ENCODE measurements at places on chromosomes 5 and 9.

GRCh38 chr5:174581479-174581878, 142.9 kb upstream of the MSX2 start:
- no peak for DNase-seq

GRCh38 chr5:1173485-1174070, 27.8 kb upstream of the SLC6A19 start:
- no peak for DNase-seq

DNA sequence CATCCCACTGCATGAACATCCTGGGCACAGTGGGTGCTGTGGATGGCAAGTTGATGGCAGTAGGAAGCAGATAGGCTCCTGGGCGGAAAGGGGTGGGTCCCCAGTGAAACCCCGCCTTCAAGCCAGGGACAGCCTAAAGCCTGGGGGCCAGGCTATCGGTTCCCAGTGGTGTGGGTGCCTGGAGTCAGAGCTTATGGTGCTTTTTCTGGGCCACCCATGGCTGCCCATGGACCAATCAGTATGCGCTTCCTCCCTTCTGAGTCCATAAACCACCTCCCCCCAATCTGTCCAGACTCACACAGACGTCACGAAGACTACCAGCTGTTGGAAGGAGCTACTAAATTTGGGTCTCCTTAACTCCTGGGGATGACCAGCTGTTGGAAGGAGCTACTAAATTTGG, 17.5 kb upstream of the ECPAS start:
- DNase-seq: no peak

GRCh38 chr9:122835313-122835731, 6.9 kb upstream of the PDCL start:
- DNase-seq: no peak

DNA sequence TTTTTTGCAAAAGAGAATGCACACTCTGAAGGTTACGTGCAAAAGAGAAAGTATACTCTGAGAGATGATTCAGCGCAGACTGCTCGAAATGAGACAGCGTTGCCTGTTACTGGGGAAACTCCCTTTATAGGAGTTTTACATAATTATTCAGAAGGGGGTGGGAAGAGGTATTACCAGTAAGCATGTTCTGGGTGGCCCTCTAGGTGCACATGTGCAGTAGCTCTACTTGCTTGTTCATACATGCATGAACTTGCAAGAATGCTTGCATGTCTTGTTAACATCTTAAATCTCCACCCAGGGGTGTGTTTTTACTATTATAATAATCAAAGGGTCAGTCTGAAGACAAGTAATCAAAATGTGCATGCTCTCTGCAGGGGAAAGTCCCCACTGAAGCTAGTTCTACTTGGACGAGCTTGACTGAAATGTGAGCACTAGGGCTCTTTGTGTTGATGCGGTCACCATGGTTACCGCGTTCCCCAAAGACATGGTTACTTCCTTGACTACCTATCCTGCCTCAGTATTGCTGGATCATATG, 75.5 kb downstream of the SGCD start:
- no peak for DNase-seq

DNA sequence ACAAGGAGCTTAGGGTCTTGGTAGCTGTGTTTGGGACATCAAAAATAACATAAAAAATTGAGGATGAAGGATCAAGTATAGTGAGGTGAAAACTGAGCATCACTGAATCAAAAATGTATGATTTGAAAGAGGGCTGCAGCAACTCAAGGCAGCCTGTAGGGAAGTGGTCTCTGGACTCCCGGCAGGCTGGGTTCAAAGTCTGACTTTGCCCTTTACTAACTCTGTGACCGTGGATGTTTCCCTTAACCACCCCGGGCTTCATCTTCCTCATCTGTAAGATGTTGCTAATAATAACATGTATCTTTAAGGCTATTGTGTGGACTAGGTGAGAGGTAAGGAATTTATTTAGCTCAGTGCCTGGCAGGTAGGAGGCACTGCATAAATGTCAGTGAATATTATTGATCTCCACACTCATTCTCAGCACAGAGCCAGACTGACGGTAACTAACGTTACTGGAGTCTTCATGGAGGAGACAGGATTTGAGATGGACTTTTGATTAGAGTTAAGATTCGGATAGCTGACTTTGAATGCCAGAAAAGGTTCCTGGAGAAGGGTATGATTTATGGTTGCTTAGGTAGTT, 367.3 kb downstream of the NDUFS4 start:
- no peak for DNase-seq

DNA sequence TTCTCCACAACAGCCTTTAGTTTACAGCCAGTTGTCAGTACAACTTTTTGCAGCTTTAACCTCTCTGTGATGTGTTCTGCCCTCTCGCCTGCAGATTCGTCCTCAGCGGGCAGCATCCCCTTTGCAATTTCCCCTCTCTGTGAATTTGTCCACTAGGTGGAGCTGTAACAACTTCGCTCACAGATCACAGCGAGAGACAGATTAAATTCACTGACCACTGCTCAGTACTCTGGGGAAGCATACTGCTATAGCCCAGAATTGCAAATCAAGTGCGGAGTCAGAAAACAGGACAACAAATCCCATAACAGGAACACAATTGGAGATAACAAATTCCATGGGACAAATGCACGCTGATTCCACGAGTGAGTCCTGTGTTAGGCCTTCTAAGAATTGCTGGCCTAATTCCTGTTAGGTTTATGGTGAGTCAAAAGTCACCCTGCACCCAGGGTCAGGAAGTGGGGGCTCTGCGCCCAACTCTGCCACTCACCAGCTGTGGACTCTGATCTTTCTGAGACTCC, 2124.9 kb downstream of the MAT2B start:
- no peak for DNase-seq

DNA sequence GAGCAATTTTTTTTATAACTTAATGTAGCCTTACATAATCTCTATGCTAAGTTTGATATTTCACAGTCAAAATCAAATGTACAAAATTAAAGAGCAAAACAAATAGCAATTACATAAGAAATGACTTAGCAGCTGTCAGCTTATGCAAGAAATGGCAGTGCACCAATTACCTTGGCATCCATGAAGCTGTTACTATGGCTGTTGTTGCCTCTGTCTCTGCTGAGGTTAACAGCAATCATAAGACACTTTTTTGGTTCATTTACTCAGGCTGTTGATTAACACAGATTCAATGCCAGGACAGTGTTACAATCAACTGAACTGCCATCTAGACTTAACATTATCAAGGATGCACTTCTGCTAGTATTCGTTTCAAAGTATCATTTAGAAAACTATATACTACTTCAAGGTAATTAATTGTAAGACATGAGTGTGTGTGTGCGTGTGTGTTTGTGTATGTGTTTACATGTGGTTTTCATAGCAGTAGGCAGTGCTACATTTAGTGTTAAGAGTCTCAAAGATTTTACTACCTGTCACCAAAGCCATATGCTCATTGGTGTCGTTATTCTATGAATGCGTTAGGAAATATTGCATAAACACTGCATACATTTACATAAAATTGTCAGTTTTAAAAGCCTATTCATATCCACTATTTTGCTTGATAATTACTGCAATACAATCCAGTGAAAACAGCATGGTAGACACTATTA, 1084.2 kb upstream of the COX7C start:
- no peak for DNase-seq

DNA sequence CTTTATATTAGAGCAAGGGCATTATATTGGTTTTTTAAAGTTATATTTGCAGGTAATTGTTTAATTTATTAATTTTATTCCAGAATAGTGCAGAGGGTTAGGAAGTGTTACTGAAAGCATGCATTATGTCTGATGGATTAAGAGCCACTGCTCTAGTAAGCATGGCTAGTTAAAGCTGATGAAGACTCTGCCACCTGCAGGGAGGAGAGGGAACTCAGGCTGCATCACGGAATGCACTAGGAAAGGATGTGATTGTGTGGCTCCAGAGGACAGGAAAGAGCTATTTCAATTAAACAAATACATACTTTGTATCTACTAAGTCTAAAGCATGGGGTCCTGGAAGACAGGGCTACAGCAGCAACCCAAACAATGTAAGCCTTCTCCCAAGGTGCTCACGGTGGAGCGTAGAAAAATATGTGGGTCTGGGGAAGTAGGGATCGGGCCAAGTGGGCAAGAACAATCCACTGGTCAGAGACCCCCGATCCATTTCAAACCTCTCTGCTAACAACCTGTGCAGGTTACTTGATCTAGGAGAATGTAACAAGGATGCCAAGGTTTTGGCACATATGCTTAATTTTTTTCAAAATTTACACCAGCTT, 15.3 kb upstream of the GRXCR2 start:
- DNase-seq: no peak

DNA sequence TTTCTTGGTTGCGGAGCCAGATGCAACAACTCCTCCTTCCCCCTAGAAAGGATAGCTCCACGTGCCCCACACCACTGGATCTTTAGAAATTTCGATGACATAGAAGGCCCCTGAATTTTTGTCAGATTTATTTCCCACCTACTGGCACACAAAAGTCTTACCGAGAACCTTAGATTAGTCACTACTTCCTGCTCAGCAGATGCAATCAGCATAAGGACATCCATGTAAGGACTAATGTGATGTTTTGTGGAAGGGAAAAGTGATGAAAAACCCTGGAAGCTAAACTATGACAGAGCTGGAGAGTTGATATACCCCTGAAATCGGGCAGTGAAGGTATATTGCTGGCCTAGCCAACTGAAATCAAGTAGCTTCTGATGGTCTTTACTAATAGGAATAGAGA, 125.5 kb upstream of the NFIL3 start:
- DNase-seq: no peak

GRCh38 chr9:133685653-133686609, 49.8 kb downstream of the DBH start:
- no peak for DNase-seq

- DNase-seq: no peak
These were observed 42.1 kb downstream of the GABRA1 start for GRCh38 chr5:161889971-161890370.

- DNase-seq: no peak
These were observed 609.4 kb downstream of the MTRR start for GRCh38 chr5:8478326-8478725.

DNA sequence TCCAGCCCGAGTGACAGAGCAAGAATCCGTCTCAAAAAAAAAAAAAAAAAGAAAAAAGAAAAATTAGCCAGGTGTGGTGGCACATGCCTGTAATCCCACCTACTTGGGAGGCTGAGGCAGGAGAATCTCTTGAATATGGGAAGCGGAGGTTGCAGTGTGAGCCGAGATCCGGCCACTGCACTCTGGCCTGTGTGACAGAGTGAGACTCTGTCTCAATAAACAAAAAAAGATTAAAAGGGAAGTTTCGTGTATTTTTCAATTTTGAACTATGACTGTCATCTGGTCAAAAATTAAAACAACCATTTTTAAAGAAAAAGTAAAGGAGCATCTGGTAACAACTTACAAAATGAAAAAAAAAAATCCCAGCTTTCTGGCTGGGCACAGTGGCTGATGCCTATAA, 36.3 kb upstream of the PLIN2 start:
- DNase-seq: no peak

- DNase-seq: no peak
These were observed 34.1 kb downstream of the PRRC1 start for GRCh38 chr5:127551410-127552041.

DNA sequence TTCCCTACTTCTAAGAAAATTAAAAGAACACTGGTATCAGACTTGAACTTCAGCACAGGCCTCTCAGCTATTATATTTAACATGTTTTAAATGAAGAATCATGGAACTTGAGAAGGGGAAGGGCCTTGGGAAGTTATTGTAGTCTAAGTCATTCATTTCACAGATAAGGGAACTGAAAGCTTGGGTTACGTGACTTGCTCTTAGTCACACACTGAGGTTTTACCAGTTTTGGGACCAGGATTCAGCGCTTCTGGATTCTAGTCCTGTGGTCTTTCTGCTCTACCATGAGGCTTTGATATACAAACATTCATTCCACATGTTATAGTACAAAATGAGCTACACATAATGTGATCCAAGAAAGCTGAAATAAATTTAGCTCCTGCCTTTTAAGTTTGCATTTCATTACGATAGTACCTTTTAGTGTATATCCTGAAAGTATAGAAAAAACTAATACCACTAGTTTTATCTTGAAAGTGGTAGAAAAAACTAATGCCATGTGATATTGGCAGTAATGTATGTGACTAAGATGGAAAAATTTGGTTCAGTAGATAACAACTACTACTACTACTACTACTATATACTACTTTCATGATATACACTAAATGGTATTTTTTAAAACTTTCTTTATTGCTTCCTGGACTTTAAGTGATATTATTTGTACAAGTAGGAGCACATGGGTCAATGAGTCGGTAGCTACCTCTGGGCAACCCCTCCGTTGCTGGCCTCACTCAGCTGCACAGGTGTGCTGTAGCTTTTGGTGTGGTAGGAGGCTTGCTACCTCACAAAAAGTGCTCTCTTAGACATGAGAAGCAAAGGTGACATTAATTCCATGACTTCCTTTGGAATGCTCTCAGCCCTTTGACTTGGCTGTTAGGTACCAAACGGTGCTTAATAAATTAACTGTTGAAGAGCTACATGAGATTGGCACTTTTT, 40.7 kb downstream of the F2RL2 start:
- DNase-seq: no peak
